ENCODE measurements at places on chromosomes 13 and 19. TPM values are rescaled to one million over a fixed set of nuclear protein-coding genes. Genes with fewer than 3 reads are reported as not detected.

C1QTNF9B gene
- total RNA-seq = not detected

AMER2 gene
- not detected for total RNA-seq

NOTCH3 gene
- 14.4 TPM for total RNA-seq

KCNN4 gene
- 6.0 TPM for total RNA-seq

ATP1A3 gene
- total RNA-seq = not detected

LAIR2 gene
- total RNA-seq = not detected

TUBA3C gene
- not detected for total RNA-seq

TUBB4A gene
- not detected for total RNA-seq

MAP4K1 gene
- not detected for total RNA-seq

LILRB3 gene
- total RNA-seq = not detected

SKA3 gene
- 15.3 TPM for total RNA-seq

TDRD12 gene
- total RNA-seq = 0.81 TPM

All from hair follicle dermal papilla cell (primary cell).